Activated CD4-positive, alpha-beta T cell treated with anti-CD3 and anti-CD28 coated beads, Interleukin-2, amount 50 U/mL, for 4 hours (primary cell): ENCODE measurements at places on chromosomes 11 and 22.

DNA sequence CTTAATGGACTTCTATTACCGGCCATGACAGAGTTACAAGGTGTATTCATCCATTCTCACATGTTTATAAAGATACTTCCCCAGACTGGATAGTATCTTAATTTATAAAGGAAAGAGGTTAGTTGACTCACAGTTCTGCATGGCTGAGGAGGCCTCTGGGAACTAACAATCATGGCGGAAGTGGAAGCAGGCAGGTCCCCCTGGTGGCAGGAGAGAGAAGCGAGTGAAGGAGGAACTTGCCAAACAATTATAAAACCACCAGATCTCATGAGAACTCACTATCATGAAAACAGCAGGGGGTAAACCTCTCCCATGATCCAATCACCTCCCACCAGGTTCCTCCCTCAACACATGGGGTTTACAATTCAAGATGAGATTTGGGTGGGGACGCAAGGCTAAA is 170.0 kb upstream of the PDGFD start:
- DNase-seq: no peak

GRCh38 chr22:49971232-49972162 is 10.9 kb downstream of the PIM3 start:
- DNase-seq: peak; percentile 77

GRCh38 chr22:42645341-42645937 is 3.8 kb downstream of the CYB5R3 start:
- no peak for DNase-seq

- no peak for DNase-seq
Measured at GRCh38 chr11:66932543-66932942, 25.6 kb downstream of the PC start.

GRCh38 chr11:32374261-32374711 is 61.1 kb downstream of the WT1 start:
- DNase-seq: no peak

- DNase-seq: no peak
Measured at GRCh38 chr22:22352371-22352999, 107.9 kb downstream of the VPREB1 start.

DNA sequence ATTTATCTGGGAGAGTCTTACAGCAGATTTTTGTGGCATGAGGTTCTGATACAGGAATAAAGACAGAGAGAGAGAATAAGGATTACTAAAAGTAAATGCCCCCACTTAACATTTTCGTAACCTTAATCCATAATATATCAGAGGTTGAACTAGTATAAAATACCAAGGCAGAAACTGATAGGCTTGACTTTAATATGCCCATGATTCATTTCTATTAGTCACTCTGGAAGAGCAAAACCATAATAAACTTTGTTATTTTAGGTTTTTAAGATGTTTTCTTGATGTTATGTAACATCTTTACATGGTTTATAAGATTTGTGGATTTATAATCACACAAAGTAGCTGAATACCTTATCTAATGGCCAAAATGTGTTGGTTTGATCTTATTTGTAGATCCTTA is 19.1 kb downstream of the GUCY1A2 start:
- DNase-seq: no peak

DNA sequence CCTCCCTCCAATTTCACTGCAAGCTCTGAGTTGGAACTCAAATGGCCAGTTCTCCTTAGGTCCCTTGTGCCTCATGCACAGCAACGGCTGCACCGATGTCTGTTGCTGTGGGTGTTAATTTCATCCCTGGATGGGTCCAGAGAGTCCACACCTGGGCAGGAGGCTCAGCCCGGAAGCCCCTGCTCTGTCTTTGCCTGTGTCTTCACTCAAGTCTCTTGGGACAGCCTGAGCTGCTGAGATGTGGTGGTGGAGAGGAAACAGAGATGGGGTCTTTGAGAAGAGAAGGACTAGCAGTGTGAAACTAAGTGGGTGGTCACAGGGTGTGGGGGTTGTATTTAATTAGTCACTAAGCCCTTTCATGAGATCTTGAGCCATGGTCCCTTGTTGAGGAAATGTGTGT is 109.3 kb downstream of the NECTIN1 start:
- DNase-seq: no peak
